ENCODE measurements at places on chromosomes 2 and 18.

GRCh38 chr2:160868891-160869290 lies 291.3 kb upstream of the TANK start:
- DNase-seq = no peak

DNA sequence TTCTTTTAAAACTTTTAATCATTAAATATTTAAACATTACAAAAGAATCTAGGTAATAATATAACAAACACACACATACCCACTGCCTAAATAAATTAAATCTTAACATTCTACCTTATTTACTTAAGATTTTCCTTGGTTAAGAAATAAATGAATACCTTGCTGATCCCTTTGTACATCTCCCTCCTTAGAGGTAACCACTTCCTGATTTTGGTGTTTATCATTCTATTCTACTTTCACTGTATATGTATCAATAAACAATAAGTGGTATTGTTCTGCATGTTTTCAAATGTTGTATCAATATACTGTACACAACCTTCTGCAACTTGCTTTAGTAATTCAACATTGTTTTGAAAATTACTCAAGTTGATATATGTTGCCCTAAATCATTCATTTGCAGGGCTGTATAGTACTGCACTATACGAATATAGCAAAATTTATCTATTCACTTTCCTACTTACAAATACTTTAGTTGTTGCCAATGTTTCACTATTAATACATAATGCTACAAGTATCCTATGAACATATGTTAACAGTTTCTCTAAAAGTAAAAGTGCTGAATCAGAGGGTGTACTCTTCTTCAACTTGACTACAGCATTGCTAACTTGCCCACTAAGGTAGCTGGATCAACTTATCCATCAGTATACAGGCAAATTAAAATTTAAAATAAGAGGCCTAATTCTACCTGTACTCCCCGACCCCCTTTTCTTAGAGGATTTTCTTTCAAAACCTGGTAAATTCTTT lies 65.8 kb downstream of the MEMO1 start:
- DNase-seq = no peak

GRCh38 chr2:226979004-226979403 lies 143.2 kb downstream of the RHBDD1 start:
- no peak for DNase-seq

GRCh38 chr2:160085662-160086061 lies 23.2 kb upstream of the PLA2R1 start:
- no peak for DNase-seq

DNA sequence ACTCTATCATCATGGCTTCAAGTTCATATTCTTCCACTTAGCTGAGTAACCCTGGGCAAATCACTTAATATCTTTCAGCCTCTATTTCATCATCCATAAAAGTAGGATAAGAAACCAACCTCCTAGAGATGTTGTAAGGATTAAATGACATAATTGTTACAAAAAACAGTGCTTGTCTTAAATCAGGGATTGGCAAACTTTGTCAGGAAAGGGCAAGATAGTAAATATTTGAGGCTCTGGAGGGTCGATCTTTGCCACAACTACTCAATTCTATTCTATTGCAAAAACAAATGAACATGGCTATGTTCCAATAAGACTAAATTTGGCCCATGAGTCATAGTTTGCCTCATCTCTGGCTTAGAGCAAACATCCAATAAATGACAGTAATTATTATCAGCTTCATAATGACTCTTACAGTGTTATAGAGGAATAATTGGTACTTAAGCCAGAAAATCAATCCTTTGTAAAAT lies 184.7 kb downstream of the SATB2 start:
- DNase-seq = peak; percentile 17

- DNase-seq = no peak
Observed at GRCh38 chr18:55543130-55543704, 44.8 kb downstream of the TCF4 start.

GRCh38 chr2:55063713-55064323 lies 13.6 kb upstream of the RTN4 start:
- no peak for DNase-seq

DNA sequence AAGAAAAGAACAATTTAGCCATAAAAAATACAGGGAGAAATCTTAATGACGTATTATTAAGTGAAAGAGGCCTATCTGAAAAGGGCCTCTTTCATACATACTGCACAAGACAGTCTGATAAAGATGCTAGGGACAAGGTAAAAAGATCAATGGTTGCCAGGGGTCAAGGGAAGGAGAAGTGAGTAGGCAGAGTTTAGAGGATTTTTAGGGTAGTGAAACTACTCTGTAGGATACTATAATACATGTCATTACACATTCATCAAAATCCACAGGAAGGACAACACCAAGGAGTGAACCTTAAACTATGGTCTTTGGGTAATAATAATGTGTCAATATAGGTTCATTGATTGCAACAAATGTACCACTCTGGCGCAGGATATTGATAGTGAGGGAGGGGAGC lies 289.3 kb downstream of the FSIP2 start:
- DNase-seq = no peak

- no peak for DNase-seq
Observed at GRCh38 chr2:133425612-133426011, 142.7 kb downstream of the NCKAP5 start.

DNA sequence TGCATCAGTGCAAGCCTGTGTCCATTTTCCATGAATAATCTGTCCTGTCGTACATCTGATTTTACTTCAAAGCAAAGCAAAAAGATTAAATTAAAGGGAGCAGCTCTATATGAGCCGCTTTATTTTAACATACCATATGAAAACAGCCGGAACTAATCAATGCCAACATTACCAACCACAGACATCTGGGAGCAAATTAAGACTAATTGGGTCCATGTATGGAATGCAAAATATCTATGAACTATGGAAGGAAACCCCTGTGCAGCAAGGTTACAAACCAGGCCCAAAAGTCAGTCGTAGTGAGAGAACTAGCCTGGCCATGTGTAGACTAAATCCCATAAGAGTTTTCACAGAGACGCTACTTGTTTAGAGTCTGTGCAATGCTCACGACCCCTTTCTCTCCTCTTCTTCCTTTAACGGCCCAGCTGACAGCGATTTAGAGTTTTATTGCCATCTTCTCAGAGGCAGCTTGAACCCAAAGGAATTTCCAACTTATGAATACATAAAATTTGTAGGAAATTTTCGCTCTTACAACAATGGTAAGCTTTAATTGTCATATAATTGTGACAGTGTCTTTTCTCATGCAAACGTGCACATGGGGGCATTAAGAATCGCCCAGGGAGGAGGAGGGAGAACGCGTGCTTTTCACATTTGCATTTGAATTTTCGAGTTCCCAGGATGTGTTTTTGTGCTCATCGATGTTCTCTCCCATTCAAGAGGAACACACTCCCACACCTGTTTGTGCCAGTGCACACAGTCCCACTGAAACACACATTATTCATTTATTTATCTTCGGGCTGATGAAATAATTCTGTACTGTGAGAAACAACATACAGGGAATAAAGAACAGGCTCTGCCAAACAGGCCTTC lies 52.9 kb upstream of the RPL31 start:
- DNase-seq = no peak

DNA sequence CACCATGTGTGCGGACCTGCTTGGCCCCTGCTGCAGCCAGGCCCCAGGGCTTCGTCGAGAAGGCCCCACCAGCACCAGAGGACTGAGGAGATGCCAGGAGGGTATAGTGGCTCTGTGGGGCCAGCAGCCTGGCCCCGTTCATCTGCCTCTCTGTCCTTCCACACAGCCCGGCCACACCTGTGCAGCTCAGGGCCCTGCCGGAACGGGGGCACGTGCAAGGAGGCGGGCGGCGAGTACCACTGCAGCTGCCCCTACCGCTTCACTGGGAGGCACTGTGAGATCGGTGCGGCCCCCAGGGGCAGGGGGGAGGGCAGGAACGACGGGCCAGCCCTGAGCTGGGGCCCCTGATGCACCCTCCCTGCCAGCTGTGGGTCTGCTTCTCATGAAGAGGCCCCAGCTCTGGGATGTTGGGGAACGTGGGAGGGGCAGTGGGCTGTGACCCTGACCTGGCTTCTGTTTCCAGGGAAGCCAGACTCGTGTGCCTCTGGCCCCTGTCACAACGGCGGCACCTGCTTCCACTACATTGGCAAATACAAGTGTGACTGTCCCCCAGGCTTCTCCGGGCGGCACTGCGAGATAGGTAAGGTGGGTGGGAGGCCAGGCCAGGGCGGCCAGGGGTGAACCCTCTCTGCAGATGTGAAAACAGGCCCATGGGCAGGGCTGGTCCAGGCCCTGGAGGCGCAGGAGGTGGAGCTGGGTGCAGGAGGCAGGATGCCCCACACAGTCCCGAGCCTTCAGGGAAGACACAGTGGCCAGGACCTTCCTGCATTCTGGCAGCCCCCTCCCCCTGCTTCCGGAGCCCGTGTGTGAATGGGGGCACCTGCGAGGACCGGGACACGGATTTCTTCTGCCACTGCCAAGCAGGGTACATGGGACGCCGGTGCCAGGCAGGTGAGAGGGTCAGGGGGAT lies 50.3 kb downstream of the MTERF4 start:
- no peak for DNase-seq

GRCh38 chr2:166917415-166917814 lies 29.1 kb downstream of the XIRP2 start:
- DNase-seq = no peak

DNA sequence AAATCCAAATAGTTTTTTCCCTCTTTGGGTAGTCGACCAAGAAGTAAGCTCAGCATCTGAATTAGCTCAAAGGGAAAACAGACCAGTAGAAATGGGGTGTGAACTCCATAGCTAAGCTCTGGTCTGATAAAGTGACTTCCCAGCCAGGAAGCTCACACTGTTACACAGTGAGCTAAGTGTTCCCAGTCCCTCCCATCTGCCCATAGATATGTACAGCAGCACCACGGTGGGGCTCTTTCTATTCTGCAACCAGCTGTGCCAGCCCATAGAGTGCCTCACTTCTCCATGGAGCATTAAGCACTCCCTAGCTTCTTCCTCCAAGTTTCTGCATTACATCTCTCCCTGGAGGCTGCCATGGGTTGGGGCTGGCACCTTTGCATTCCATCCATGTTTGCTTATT lies 27.6 kb upstream of the NEMP2 start:
- DNase-seq = no peak

DNA sequence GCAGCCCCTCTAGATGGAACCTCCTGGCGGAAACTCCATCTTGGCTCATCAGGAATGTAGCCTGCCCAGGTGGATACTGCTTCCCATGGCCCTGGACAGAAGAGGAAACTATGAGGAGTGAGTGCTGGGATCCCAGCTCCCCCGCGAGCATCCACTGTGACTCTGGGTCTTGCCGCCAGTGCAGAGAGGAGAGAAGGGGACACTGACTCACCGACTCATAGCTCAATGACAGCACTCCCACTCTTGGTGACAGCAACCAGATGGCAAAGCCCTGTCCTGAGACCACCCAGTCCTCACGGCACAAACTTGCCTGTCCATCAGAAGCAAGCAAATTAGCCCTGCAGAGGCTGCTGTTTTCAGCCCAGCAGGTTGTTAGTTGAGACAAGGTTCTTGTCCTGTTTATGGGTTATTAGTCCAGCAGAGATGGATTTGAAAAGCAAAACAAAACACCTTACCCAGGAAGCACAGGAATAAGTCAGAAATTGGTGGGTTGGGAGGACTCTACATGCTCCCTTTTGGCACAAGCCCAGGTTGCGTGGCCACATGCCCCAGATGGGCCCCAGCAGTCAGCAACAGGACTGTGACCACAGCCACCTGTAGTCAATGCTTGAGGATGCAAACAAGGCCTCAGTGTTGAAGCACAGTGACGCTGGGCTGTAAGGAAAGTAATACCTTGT lies 111.5 kb upstream of the GLI2 start:
- no peak for DNase-seq

DNA sequence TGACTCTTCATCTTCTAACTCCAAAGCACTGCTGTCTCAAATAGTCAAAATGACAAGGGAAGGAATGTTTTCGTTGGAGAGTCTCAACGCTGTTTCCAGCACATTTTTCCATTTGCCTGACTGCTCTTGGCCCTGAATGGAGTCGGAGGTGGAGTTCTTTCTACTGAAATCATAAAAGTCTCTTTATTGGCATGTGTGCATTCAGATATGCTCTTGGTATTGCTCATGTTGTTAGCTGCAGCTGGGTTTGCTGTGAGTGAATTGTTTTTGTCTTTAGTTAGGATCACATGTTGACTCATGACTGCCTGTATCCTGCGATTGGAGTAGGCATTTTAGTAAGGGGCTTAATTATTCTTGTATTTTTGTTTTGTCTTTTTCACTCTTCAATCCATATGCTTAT lies 16.8 kb downstream of the TMEM17 start:
- no peak for DNase-seq

- DNase-seq = no peak
Observed at GRCh38 chr2:120936476-120937334, 201.0 kb downstream of the GLI2 start.

Data from NCI-H1092 treated with DMSO at 0.1 percent for 48 hours (cell line).